NCI-H82 (cell line): ENCODE measurements at places on chromosomes 3 and 15.

GRCh38 chr15:70833861-70834765 lies 19.8 kb downstream of the LARP6 start:
- DNase-seq, result no peak

DNA sequence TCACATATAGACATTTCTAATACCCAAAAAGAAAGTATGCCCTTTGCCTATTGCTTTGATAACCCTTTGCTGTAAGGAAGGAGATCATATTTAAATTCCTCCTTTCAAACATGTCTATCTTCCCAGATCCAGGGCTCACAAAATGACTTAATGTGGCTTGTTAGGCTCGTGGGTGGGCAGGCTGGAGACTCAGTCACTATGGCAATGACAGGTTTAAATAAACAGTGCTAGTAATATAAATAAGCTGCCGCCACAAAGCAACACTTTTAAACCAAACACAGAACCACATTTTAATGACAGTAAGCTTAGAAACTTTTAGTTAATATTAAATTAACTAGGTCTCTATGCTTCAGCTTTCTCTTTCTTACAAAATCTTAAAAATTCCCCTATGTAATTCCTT lies 616.0 kb upstream of the NAALADL2 start:
- DNase-seq, result no peak

- DNase-seq, result peak; percentile 66
Observed at GRCh38 chr15:66387163-66388042, 691 bp downstream of the MAP2K1 start.

DNA sequence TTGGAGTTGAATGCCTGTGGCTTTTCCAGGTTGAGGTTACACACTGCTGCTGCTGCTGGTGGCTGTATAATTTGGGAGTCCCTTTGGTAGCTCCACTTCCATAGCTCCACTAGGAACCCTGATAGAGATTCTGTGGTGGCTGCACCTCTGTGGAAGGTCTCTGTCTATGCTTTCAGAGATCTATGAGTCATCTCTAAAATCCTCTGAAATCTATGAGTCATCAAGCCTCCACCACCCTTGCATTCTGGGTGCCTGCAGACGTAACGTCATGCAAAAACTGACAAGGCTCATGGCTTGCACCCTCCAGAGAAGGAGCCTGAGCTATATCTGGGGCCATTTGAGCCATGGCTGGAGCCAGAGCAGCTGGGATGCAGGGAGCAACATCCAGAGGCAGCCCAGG lies 1037.0 kb upstream of the CFAP20DC start:
- DNase-seq, result no peak
